ENCODE measurements at places on chromosomes 12 and 14.

DNA sequence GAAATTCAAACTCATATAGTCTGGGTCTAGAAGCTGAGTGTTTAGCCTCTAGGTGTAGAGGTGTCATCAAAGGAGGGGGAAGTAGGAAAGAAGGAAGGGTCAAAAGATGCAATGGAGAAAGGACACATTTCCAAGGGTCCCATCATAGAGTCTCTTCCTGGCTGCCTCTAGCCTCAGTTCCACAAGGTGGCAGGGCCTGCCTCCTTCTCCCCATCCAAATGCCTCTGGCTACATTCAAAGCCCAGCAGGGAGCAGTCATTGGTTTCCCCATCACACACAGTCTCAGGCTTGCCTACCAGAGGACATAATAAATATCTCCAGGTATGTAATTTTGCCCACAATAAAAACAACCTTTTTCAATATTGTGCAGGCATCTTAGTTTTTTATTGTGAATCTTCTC lies 2.1 kb upstream of the CCT2 start:
- DNase-seq: no peak

- peak; percentile 72 for DNase-seq
These were observed 74.7 kb downstream of the DIO3 start for GRCh38 chr14:101635749-101636560.

- DNase-seq: no peak
These were observed 115.4 kb upstream of the DYRK2 start for GRCh38 chr12:67533159-67533558.

DNA sequence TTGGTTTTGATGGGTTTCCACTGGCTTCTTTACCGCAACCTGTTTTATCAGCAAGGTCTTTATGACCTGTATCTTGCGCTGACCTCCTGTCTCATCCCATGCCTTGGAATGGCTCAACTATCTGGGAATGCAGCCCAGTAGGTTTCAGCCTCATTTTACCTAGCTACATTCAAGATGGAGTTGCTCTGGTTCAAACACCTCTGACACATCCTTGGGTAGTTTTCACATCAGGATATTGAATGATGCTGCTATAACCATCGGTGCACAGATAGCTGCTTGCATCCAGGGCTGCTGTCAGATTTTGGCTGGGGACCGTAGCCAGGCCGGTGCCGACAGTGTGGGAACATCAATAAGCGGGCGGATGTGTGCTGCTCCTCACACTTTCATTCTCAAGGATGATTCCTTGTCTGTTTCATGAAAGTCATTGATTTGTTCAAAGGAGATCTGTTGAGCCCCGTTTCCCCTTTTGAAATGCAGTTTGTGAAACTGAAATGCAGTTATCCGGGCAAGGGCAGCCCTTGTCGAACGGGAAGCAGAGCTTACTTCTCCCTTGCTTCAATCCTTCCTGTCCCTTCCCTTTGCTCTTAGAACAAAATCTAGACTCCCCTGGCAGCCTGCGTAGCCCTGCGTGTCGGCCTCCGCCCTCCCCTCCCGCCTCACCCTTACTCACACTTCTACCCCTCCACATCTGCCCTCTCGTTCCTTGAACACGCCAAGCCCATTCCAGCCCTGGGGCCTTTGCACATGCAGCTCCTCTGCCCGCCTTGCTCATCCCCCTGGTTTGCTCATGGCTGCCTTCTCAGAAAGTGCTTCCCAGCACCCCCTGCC lies 49.2 kb upstream of the NCOR2 start:
- no peak for DNase-seq

DNA sequence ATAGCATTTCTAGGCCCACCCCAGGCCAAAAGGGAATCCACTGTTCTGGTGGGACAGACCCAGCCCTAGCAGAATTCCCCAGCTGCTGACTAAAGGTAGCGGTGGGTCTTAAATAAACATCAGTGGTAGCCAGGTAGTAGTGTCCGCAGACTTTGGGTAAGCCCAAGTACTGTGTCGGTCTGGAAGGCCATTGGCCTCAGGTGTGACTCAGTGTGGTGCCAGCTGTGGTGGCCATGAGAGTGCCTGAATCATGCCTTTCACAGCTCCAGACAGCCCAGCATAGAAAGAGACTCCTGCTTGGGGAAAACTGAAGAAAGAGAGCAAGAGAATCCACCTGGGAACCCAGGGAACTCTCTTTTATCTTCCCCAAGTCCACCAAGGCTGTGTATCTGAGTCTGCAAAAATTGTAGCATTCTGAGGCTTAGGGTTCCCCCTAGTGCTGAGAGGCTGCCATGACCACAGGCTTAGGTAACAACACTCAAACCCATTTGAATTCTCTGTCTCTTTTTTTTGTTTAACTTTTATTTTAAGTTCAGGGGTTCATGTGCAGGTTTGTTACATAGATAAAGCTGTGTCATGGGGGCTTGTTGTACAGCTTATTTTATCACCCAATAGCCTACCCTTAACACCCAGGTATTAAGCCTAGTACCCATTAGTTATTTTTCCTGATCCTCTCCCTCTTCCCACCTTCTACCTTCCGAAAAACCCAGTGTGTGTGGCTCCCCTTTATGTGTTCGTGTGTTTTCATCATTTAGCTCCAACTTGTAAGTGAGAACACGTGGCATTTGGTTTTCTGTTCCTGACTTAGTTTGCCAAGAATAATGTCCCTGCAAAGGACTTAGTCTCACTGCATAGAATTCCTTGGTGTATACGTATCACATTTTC lies 16.7 kb upstream of the CD163L1 start:
- DNase-seq: peak; percentile 43
